NCI-H1048 (cell line): ENCODE measurements at places on chromosomes 13 and 19.
A peak's percentile ranks its signal among the peaks of the same experiment; 100 is the strongest.

GRCh38 chr19:47236072-47236675, 5.2 kb upstream of the BBC3 start:
- no peak for DNase-seq

DNA sequence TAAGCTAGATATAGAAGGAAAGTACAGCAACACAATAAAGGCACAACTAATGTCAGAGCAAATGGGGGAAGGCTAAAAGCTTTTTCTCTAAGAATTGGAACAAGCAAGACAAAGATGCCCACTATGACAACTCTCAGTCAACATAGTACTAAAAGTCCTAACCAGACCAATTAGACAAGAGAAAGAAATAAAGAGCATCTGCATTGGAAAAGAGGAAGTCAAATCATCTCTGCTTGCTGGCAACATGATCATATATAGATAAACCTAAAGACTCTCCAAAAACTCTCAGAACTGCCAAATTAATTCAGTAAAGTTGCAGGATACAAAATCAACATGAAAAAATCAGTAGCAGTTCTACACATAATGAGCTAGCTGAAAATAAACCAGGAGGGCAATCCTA, 542.0 kb downstream of the DIAPH3 start:
- DNase-seq, result no peak

- DNase-seq, result no peak
Measured at GRCh38 chr13:55263045-55263444, 1877.7 kb upstream of the PRR20A start.

GRCh38 chr19:16062789-16063188, 13.5 kb upstream of the TPM4 start:
- no peak for DNase-seq

- no peak for DNase-seq
Measured at GRCh38 chr13:30762643-30763042, 27.3 kb downstream of the ALOX5AP start.

DNA sequence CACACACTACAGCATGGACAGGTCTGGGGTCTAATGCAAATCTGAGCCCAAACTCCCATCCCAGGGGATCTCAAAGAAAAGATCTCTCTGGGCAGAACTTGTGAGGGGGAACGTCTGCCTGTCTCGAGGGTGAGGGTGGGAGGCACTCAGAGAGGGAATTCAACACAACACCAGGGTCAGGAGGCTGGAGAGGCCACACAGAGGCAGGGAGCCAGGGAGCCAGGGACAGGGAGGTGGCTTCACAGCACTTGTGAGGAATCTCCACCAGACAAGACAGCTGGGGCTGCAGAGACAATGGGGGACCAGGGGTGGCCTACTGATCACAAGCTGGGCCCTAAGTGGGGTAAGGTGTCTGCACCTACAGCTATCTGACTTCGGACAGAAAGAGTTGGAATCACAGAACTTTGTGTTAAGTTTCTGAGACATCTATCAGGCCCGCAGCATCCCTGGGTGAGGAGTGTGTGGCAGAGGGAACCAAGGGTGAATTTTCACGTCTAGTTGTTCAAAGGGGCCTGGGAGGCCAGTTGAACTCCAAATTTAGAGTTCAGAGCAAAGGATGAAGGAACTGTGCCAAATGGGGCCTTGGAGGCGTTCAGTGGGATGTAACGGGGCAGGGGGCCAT, 12.7 kb upstream of the AKAP8L start:
- no peak for DNase-seq

DNA sequence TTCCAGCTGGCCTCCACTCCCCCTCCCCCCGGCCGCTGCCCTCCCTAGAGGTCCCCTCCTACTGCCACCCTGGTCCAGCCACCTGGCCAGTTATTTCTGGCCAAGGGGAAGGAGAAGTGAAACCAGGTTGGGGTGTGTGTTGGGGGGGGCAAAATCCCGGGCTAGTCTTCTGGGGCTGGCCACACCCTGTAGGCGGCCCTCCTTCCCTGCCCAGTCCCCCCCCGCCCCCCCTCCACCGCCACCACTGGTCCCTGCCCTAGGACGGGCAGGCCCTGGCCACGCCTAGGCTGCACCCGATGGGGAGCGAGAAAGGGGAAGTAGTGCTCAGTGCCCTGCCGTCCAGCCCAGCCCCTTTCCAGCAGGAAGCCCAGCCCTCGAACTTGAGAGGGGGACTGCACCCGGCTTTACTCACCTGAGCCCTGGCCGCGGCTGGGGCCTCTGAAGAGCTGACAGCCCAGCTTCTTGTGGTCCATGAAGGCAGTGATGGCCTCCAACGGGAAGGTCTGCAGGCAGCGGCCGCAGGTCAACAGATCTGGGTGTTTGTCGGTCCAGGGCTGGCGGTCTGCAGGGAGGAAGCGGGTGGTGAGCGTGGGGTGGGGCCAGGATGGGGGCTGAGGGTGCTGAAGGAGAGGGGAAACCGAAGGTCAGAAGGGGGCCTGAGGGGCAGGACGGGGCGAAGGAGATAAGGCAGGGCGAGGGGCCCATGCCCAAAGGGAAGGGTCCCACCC, 813 bp downstream of the ZNF296 start:
- peak; percentile 40 for DNase-seq

DNA sequence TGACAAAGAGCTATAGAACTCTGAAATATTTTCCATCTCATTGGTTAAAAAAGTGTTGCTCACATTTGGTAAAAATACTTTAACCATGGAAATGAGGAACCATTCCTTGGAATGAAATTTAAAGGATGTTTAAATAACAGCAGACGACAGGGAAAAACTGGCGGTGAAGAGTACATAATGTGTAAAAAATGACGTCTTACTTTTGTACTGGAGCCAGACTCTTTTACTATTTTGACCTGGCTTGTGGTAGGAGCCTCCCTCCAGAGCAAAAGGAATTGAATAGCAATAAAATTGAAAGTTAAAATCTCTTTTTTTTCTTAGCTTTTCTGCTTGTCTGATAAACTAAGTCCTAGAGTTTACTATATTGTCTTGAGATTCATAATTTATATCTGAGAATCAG, 426.2 kb upstream of the KLHL1 start:
- no peak for DNase-seq

DNA sequence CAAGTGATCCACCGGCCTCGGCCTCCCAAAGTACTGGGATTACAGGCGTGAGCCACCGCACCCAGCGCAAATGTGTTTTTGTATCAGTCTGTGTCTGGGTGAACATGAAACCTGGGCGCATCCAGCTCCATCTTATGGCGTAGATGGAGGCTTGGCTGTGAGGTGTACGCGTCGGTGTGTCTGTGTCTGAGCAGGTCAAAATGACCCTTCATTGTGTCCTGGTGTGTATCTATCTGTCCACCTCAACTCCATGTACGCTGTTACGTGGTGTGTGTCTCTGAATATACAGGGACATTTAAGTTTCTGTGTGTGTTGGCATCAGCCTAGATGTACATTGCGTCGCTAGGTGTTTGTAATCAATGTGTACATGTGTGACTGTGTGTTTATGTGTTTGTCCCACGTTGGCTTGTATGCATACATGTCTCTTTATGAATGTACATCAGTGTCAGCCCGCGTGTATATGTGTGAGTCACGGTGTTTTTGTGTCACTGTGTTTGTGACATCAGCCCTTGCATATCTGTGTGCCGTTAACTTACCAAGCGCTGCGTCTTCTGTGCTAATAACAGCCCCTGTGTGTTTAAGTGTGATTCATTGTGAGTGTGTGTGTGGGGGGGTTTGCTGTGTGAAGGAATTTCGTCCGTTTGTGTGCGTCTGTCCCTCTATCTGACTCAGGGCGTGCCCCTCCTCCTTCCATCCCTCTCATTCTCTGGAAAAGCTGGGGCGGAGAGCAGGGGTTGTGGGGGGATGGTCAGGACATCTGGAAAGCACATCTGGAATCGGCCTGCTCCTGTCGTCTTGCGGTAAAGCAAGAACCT, 6.4 kb downstream of the AXL start:
- no peak for DNase-seq

- DNase-seq, result no peak
Measured at GRCh38 chr19:56403261-56403660, 871 bp upstream of the ZNF583 start.

- DNase-seq, result no peak
Measured at GRCh38 chr19:38505958-38506357, 72.5 kb downstream of the RYR1 start.

DNA sequence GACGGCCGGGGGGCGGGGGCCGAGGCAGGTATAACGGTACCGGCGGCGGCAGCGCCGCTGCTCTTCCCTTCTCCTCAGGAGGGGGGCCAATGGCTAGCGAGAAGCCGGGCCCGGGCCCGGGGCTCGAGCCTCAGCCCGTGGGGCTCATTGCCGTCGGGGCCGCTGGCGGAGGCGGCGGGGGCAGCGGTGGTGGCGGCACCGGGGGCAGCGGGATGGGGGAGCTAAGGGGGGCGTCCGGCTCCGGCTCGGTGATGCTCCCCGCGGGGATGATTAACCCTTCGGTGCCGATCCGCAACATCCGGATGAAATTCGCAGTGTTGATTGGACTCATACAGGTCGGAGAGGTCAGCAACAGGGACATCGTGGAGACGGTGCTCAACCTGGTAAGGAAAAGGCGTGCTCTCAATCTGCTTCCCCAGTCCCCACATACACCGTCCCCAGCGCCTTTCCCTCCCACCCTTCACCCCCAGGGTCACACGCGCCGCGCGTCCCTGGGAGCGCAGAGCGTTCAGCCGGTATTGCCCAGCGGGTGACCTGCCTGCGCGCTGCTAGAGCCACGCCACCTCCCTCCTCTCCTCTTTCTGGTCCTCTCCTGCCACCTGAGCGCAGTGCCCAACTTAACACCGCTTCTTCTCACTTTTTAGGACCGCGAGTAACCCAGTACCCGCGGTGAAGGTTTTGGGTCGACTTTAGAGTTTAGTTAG, 814 bp downstream of the NBEA start:
- DNase-seq, result no peak
